ENCODE measurements at places on chromosomes 3 and 15.

- no peak for DNase-seq
Observed at GRCh38 chr3:161631536-161631935, 134.9 kb downstream of the OTOL1 start.

DNA sequence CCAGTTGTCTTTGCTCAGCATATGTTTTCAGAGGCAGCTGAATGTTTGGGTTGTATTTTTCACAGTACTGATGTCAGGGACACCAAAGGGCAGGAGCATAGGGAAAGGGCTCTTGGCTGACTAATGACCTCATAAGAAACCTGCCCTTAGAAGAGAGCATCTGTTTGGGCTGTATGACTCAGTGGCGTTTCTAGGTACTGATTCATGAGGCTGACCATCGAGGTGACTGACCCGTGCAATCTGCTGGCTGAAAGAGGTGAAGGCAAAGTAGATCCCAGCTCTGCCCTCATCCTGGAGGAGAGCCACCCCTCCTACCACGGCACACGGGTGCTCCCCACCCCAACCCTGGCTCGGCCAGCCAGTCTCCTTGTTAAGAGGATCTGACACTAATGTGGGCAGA is 8.3 kb downstream of the LMCD1 start:
- no peak for DNase-seq

GRCh38 chr15:43919540-43920253 is 92.9 kb downstream of the WDR76 start:
- no peak for DNase-seq

GRCh38 chr15:91282486-91282885 is 182.4 kb downstream of the SV2B start:
- DNase-seq = no peak

DNA sequence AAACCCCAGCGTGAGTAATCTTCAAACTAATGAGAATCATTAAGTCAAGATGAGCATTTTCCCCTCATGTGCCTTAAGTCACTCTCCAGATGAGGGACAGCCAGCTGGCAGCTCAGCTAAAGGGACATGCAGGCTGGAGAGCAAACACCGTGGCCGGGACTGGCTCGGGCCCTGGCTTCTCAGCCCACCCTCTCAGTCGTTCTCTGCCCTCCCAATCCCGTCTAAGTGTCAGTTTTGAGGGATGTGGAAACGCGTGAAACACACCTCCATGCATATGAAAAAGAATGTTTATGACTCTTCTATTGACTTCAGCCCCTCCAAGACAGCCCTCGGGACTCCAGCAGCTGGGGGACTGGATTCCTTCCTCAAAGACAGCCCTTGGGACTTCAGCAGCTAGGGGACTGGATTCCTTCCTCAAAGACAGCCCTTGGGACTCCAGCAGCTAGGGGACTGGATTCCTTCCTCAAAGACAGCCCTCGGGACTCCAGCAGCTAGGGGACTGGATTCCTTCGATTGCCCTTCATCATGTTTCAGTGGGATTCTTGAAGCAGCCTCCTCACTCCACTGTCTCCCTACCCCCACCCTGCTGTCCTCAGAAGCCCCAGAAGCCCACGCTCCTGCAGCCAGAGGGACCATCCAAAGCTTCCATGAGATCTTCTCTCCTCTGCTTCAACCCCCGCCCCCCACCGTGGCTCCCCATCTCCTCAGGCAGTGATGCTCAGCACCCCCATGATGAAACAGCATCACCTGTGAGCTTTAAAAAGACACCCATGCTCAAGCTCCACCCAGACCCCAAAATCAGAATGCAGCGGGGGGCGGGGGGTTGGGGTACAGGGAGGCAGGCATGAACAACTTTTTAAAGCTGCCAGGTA is 228.9 kb downstream of the XXYLT1 start:
- DNase-seq = no peak

- DNase-seq = no peak
Observed at GRCh38 chr3:33067484-33067883, 29.5 kb downstream of the GLB1 start.

DNA sequence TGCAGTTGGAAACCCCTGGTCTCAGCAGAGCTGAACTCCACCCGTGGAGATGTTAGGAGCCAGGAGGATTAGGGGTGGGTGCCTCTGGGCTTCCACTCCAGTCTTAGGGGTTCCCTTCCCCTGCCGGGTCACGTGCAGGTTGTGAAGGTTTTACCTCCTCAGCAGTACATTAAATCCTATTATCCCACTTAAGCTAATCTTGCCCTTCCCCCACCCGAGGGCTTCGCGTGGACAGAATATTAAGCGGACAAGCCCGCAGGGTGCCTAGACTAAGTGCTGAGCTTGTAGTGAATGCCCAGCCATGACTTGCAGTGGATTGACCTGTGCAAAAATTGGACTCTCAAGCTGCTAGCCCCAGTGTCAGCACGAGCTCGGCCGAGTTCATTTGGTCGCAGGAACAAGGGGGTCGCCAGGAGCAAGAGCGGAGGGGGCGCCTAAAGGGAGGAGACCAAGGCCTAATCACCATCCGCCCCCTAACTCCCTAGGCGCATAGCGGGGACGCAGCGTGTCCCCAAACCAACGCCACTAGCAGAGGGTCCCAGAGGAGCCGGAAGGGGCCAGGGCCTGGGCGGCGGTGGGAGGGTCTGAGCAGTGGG is 498 bp upstream of the SEMA4B start:
- DNase-seq = peak; percentile 27

DNA sequence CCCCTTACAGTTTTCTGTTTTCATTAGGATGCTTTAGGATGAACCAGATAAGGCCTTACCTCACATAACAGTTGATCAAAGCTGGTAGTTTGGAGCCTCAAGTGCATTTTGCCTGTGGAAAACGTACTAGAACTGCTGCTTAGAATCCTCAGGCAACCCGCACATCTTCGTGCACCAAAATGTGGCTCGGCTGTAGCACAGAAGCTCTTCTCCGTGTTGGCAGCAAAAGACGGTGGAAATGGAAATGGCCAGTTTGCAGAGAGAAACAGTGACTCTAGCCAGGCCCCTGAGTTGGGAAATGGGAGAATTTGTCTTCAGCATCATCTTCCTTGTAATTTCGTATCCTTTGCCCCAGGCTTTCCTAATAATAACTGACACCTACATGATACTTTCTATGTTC is 20.6 kb downstream of the TLNRD1 start:
- DNase-seq = no peak

DNA sequence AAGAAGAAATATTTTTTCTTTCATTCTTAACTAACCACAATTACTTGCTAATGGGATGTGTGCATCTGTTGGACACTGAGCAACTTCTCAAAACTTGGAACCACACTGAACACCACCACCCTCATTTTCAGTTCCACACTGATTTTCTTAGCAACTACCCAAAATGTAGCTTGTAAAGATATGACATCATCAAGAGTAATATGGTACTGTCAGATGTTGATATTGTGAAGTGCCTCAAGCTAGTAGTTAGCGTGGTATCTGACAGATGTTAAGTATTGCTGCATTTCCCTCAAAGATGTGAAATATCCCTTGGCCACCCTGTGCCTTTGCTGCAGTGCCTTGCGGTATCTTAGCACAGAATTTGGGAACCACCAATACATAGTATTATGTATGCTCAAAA is 9.3 kb downstream of the RFTN1 start:
- DNase-seq = no peak

DNA sequence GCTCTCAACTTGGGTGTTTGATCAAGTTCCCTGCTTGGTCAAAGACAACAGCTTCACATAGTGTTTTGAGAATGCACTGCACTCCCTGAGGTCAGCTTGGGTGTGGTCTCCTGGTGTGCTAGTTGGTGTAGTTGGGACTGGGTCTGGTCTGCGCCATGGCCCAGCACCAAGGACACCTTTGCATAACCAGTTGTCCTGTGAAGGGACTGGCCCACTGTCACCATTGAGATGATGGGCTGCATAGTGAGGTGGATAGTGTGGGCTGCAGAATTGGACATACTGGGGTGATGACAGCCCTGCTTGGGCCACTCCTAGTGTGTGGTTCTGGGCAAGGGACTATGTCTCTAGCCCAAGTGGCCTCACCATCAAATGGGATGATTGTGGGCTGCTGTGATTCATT is 9.5 kb downstream of the RPSA start:
- DNase-seq = no peak

DNA sequence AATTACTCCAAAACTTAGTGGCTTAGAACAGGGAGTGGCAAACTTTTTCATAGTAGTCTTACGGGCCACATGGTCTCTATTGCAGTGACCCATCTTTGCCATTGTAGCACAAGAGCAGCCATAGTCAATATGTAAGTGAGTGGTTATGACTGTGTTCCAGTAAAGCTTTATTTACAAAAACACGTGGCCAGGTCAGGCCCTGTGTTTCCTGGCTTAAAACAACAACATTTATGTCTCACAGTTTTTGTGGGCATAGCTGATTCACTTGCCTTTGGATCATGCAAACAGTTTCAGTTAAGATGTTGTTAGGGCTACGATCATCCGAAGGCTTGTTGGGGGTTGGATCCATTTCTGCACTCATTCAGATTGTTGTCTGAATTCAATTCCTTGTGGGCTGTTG is 103.8 kb downstream of the CHCHD6 start:
- no peak for DNase-seq

All from NCI-H526 (cell line).